ENCODE measurements at places on chromosomes 1 and 21.
A peak's percentile ranks its signal among the peaks of the same experiment; 100 is the strongest.

DNA sequence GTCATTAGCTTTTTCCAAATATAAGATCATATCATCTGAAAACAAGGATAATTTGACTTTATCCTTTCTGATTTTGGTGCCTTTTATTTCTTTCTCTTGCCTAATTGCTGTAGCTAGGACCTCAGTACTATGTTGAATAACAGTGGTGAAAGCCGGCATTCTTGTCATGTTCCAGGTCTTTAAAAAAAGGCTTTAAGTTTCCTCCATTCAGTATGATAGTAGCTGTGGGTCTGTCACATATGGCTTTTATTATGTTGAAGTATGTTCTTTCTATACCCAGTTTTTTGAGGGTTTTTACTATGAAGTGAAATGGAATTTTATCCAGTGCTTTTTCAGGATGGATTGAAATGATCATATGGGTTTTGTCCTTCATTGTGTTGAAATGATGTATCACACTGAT lies 115.8 kb downstream of the DUSP10 start:
- DNase-seq: no peak

GRCh38 chr1:19505693-19506457 lies 20.5 kb upstream of the CAPZB start:
- peak; percentile 36 for DNase-seq

- peak; percentile 41 for DNase-seq
Observed at GRCh38 chr1:150514913-150515327, 632 bp upstream of the FALEC start.

DNA sequence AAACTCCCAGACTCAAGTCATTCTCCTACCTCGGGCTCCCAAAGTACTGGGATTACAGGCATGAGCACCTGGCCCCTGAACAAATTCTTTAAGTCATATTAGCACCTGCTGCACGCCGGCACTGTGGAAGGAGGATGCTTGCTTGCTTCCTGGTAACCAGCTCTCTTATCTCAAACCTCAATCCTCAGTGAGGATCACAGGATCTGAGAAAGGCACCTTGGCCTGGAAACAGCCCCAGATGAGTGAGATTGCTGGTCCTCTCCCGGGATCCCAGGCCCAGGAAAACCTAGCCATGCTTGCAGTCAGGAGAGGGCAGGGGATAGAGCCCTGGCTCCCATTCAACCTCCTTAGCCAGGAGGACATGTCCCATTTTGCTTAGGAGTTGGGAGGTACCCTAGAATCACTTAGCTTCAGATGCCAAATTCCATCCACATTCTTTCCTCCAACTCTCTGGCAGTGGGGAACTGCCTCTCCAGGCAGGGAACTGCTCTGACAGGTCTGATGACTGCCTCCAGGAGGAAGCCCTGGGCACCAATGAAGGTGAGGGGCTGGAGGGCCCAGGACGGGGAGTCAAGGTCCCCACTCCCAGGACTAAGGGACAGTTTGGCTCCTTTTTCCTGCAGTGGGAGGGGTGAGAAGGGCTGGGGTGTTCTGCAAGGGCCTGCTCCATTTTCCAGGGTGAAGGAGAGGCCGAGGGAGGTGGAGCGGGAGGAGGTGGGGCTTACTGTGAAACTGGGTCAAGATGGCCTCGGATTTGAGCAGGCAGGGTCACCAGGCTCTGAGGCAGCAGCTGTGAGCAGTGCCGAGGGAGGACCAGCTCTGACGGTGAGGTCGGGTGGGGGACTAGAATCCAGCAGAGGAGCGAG lies 9.5 kb downstream of the GPR37L1 start:
- peak; percentile 68 for DNase-seq

DNA sequence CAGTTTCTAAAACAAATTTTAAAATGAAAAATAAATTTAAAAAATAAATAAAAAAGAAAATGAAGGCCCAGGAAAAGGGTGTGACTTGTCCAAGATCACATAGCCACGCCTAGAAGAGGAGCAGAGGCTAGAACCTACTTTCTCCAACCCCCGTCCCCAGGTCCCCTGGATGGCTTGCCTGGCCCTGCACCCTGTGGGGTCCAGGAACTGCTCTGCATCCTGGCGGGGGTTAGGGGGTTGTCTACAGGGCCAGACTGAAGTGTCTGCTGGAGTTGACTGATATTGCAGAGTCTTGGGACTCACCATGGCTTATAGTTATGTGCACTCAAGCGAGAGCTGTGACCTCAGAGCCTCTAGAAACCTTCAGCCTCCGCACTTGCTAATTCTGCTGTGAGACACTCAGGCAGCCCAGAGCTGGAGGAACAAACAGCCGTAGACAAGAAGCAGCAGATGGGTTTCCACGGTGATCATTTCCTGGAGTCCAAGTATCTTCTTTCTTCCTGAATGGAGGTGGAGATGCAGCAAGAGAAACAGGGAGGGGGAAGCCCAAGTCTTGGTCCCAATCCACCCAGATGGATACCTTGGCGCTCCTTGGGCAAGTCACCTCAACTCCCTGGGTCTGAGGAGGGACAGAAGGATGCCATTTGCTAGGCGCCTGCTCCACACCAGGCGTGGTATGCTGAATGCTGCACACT lies 5.2 kb upstream of the EXTL1 start:
- no peak for DNase-seq

- DNase-seq: no peak
Observed at GRCh38 chr1:117582451-117582850, 23.4 kb upstream of the TENT5C start.

GRCh38 chr1:161187311-161187710 lies 10.0 kb upstream of the B4GALT3 start:
- peak; percentile 20 for DNase-seq

DNA sequence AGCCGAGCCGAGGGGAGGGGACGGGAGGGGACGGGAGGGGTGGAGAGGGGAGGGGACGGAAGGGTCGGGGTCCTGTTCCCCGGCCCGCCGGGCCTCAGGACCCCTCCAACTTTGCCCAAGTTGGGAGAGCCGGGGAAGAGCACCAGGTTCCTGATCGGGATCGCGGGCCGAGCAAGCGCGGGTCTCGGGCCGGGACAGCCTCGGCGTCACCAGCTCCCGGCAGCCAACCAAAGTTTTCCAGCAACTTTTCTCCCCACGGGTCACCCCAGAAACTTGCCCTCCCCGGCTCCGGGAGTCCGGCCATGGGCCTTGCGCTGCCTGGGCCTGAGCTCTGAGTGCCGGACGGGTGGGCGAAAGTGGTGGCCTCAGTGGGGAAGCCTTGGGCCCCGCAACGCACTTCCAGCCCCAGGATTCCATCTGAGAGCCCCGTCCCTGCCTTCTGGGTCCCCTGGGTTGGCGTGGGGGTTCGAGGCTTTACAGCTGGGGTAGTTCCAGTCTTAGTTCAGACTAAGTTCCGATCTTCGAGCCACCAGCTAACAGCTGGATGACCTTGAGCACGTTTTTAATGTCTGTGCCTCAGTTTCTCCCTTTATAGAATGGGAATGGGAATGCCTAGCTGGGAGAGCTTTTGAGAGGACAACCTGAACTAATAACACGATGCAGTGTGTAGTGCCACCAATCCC lies 458 bp downstream of the ZC3H12A start:
- DNase-seq: peak; percentile 46

GRCh38 chr1:26317612-26318337 lies at the start of gene CD52:
Gene CD52, plus strand, starts transcription at chr1:26317958. Its CDS starts 60 bp downstream, at chr1:26318018.
- no peak for DNase-seq

DNA sequence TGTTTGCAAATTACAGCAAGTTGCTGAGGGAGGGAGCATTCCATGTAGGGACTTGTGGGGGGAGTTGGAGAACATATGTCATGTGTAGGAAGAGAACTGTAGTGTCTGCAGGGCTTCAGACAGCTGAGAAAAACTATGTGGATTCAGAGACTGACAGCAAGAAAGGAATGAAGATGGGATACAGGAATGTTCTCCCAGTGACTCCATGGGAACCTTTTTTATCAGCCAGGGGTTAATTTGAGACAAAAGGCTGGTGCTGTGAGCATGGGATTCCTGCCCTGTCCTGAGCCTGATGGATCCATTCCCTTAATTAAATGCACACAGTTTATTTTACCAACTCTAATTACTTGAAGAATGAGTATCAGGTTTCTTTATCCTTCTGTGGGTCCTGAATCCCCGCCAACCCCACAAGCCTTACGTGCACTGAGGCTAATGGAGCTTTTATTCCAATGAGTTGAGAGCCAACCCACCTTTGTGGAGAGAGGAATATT lies 26.5 kb upstream of the PLXNA2 start:
- DNase-seq: no peak

GRCh38 chr1:57638239-57638638 lies 214.4 kb upstream of the DAB1 start:
- no peak for DNase-seq

GRCh38 chr1:54396261-54396933 lies 9.8 kb downstream of the SSBP3 start:
- DNase-seq: no peak

DNA sequence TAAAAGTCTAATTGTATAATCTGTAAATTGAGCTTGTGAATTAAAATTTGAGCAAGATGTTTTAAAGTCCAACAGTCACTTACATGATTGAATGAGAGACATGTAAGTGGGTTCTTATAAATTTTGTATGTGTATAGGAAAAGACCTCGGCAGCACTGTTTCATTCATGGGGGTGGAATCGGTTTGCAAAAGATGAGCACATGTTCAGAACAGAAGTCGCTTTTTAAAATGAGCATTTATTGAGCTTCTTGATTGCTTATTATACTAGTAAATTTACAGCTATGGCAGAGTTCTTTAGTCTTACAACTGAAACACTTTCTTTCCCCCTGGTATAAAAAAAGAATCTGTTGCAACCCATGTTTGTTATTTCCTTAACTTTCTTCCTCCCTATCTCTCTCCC lies 33.9 kb downstream of the ACTN2 start:
- no peak for DNase-seq

GRCh38 chr1:111660204-111661150 lies 40.9 kb downstream of the RAP1A start:
- DNase-seq: no peak

DNA sequence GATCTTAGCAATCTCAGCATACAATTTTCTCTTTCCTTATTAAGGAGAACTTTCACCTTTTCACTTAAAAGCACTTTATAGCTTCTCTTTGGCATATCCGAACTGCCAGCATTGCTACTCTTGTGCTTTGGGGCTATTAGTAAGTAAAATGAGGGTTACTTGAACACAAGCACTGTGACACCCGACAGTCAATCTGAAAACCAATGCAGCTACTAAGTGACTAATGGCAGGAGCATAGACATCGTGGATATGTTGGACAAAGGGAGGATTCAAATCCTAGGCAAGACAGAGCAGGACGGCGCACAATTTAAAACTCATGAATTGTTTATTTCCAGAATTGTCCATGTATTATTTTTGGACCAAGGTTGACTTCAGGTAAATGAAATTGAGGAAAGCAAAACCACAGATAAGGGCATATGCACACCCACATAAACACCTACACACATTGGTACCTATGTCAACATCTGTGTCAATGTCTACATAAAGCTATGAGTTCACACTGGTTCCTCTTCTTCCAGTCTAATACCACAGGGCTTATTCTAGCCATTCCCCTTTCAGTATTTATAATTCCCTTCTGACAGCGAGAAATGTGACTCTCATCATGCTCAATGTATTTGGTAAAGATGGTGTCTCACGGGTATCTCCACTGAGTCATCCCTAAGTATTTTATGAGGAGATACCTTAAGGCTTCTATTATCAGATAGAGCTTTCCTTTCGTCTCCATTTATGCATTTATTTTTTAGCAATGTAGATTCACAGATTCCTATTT lies 75.3 kb upstream of the RALGPS2 start:
- no peak for DNase-seq

GRCh38 chr1:225378880-225379279 lies 49.0 kb downstream of the LBR start:
- peak; percentile 28 for DNase-seq

- DNase-seq: no peak
Observed at GRCh38 chr1:119797162-119797561, 14.1 kb downstream of the REG4 start.

- DNase-seq: no peak
Observed at GRCh38 chr1:221712198-221712684, 29.6 kb downstream of the DUSP10 start.

DNA sequence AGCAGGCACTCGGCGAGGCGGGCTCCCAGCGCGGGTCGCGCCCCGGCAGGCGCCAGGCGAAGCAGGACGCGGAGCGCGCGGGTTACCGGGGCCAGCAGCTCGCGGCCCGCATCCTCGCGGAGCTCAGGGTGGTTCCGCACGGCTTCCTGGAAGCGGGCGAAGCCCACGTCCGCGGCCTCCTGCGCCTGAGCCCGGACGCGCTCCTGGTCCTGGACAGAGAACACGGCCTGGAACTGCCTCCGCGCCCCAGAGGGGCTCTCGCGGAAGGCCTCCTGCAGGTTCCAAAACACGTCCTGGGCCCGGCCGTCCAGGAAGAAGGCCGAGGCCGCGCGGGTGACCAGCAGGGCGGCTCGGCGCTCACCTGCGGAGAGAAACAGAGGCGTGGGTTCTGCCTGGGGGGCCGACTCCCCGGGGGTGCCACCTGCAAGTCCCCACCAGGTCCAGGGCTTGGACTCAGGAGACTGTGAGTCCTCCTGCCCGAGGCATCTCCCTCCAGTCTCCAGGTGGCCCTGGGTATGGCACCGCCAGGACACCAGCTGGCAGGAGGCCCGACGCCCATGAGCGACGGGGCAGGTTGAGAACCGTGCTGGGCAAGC lies 11.4 kb downstream of the TTC34 start:
- DNase-seq: peak; percentile 16

DNA sequence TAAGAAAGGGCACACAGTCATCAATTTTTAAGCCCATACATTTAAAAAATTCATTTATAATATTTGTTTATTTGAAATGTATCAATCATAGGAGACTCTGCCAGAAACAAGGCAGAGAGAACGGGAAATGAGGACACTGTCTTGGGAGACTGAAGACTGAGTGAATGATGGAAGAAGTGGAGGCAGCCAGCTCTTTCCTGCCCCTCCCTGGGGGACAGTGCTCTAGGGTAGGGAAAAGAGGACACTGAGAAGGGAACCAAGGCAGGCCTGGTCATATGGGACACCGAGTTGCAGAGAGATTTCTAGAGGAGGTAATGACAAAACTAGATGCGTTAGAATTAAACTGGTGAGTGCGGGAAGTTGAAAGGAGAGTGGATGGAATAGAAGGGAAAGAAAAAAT lies 31.6 kb downstream of the EEIG2 start:
- DNase-seq: peak; percentile 33

- DNase-seq: no peak
Observed at GRCh38 chr1:237591353-237591752, 299.4 kb downstream of the ZP4 start.

- peak; percentile 29 for DNase-seq
Observed at GRCh38 chr1:22452481-22452957, 868 bp downstream of the ZBTB40 start.

DNA sequence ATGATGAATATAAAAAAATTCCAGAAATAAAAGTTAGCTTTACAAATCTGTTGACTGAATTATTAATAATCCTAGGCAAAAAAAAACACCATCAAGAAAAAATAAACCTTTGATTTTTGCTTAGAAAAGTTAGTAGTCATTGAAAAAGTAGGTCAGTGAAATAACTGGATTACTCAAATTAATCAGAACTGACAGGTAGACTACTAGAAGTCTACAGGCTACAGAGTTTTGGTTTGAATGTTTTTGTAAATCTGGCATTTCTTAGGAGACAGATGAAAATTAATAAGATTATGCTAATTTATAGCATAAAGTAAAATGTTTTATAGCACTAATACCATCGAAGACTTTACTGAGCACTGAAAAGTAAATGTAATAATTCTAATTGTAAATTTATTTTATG lies 511.9 kb downstream of the PTPRC start:
- no peak for DNase-seq

GRCh38 chr1:217425422-217425821 lies 205.5 kb downstream of the GPATCH2 start:
- no peak for DNase-seq

All from left cardiac atrium (tissue), 4 donors.